Activated naive CD8-positive, alpha-beta T cell treated with anti-CD3 and anti-CD28 coated beads, Interleukin-2, amount 10 ng/mL, durations not matched to agents 7 days and 5 days (primary cell): ENCODE measurements at places on chromosomes 5 and 9.

DNA sequence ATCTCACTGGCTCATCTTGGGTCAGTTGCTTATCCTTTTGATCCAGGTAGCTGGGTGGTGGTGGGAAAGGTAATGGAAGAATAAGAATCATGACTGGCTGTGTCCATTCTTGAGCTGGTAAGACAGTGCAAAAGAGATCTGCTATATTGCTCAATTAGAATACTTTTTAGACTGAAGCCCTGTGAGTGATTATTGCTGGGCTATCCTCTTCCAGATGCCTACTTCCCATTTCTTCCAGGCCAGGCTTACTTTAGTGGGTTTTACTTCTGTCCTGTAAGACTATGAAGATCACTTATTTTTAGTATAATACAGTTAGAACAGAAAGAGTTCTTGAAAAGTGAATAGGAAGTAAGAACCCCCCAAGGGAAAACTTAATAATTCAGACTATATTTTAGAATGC, 7.2 kb downstream of the MARCHF6 start:
- peaks cover 34% of the 10 kb centered on the region for H3K4me1 ChIP-seq
- H3K27me3 ChIP-seq, result no peaks in the 10 kb centered on the region
- no peak for DNase-seq
- H3K27ac ChIP-seq, result no peak overlapping the region
- peaks cover 5% of the 10 kb centered on the region for H3K36me3 ChIP-seq
- H3K4me3 ChIP-seq, result no peak overlapping the region

GRCh38 chr5:171845857-171846256, 60.2 kb downstream of the SMIM23 start:
- H3K27me3 ChIP-seq, result no peaks in the 10 kb centered on the region
- H3K36me3 ChIP-seq, result no peaks in the 10 kb centered on the region
- H3K4me1 ChIP-seq, result peaks cover under 1% of the 10 kb centered on the region
- H3K27ac ChIP-seq, result no peak overlapping the region
- no peak for DNase-seq
- H3K4me3 ChIP-seq, result no peak overlapping the region

- H3K4me1 ChIP-seq, result no peaks in the 10 kb centered on the region
- H3K27me3 ChIP-seq, result no peaks in the 10 kb centered on the region
- no peaks in the 10 kb centered on the region for H3K36me3 ChIP-seq
- H3K4me3 ChIP-seq, result no peak overlapping the region
- H3K27ac ChIP-seq, result no peak overlapping the region
- no peak for DNase-seq
These were observed 174.7 kb upstream of the PRDM9 start for GRCh38 chr5:23332650-23333251.

- peaks cover 43% of the 10 kb centered on the region for H3K36me3 ChIP-seq
- no peak overlapping the region for H3K27ac ChIP-seq
- H3K27me3 ChIP-seq, result no peaks in the 10 kb centered on the region
These were observed 287.6 kb downstream of the KDM4C start for GRCh38 chr9:7045361-7045760.

GRCh38 chr5:118616281-118616680, 372.1 kb downstream of the DTWD2 start:
- H3K27ac ChIP-seq, result no peak overlapping the region
- no peak overlapping the region for H3K4me3 ChIP-seq
- H3K36me3 ChIP-seq, result no peaks in the 10 kb centered on the region
- no peak for DNase-seq
- H3K4me1 ChIP-seq, result no peaks in the 10 kb centered on the region

DNA sequence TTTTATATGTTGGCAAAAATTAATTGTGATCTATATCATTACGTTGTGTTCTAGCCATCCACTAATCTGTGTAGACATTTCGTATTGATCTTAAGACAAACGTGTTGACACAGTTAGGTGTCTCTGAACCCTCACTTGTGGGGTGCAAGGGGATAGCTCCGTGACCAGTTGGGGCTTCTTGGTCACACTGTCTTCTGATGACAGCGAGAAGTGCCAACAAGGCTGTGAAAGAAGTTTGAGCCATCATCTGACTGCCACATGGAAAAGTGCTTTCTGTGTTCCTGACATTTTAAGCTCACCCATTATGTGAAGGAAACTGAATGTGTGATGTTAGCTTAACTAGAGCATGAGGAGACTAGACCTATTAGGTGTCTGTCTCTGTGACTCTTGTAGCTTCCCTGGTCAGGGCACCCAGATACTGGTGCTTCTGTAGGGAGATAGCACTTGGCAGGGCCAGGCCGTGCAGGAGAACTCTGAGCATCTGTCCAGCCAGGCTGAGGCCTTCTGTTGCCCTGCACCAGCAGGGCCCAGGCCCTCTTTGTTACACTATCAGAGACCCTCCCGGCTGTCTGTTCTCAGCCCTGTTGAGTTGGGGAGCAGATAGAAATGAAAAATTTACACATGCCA, 52.8 kb upstream of the PHF2 start:
- no peaks in the 10 kb centered on the region for H3K27me3 ChIP-seq
- H3K4me3 ChIP-seq, result no peak overlapping the region
- peaks cover 12% of the 10 kb centered on the region for H3K36me3 ChIP-seq
